ENCODE measurements at places on chromosomes 1 and 21.
A peak's percentile ranks its signal among the peaks of the same experiment; 100 is the strongest.

- DNase-seq: no peak
Observed at GRCh38 chr21:26443291-26443690, 129.8 kb downstream of the CYYR1 start.

DNA sequence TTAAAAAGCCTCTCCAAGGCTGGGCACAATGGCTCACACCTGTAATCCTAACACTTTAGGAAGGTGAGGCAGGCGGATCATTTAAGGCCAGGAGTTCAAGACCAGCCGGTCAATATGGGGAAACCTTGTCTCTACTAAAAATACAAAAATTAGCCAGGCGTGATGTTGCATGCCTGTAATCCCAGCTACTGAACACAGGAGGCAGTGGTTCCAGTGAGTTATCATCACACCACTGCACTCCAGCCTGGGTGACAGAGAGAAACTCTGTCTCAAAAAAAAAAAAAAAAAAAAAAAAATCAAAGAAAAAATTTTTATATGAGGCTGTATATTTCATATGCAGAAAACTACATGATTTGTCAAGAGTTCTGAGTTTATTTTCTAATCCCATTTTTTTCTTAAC, 1107.1 kb upstream of the TMPRSS15 start:
- peak; percentile 27 for DNase-seq

DNA sequence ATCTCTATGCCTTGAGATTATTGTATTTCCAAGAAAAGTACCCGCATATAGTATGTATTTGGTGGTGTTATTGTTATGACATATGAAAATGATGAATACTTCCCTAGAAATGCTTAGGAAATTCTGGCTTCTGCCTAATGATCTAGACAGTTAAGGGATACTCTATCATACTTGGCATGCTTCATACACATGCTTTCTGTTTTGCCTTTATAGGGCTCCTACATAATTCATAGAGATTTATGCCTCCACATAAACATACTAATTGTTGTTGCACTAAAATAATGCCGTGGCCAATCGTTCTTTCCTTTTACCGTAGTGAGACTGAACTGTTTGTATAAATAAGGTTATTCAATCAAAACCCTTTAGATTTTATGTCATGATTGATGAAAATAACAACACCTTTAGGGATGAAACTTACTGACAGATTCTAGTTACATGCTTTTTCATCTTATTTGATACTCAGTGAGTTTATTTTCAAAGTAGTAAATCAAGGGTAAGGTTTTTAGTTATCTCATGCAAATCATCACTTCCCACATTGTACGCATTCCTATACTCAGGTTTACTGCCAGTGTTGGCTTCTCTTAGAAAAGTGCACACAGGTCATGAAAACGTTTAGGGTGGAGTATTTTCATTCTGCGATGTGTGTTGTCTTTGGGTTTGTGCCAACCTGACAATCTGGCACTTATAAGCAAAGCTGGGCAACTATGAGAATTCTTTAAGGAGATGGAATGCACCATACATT, 40.5 kb upstream of the SCYL3 start:
- DNase-seq: no peak

DNA sequence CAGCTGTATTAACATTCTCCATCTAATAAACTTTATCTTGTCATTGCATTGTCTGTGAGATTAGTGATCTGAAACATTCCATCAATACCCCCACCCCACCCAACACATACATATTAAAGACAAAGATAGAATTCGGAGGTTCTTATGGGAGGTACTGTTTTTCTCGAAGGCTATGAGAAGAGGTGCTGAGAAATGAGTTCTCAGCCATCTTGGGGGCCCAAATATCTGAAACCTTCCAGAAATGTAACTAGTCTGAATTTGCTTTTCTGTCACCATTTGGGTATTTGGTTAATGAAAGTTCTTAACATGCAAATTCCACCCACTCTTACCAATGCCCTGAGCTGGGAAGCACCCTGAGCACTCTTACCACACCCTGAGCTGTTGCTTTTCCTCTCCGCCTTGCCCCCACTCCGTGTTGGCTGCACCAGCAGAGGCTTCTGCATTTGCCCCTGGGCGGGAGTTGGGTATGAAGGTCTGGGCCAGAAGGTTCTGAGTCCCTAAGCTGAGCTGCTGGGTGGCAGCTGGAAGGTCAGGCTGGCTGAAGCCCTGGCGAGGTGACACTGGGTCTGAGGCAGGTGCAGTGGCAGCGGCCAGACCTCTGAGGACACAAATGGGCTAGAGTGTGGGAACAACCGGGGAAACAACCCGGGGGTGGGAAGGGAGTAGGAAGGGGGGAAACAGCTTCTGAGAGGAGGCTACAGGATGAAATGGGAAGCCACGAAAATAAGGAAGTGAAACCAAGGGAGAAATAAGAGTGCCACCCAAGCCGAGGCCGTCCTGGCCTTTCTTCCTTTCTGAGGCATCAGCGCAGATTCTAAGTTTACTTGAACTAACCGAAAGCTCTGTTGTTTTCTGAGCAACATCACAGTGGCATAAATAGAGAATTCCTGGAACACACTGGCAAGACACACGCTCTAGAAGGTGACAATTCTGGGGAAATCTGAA, 26.3 kb upstream of the IER5 start:
- peak; percentile 64 for DNase-seq

DNA sequence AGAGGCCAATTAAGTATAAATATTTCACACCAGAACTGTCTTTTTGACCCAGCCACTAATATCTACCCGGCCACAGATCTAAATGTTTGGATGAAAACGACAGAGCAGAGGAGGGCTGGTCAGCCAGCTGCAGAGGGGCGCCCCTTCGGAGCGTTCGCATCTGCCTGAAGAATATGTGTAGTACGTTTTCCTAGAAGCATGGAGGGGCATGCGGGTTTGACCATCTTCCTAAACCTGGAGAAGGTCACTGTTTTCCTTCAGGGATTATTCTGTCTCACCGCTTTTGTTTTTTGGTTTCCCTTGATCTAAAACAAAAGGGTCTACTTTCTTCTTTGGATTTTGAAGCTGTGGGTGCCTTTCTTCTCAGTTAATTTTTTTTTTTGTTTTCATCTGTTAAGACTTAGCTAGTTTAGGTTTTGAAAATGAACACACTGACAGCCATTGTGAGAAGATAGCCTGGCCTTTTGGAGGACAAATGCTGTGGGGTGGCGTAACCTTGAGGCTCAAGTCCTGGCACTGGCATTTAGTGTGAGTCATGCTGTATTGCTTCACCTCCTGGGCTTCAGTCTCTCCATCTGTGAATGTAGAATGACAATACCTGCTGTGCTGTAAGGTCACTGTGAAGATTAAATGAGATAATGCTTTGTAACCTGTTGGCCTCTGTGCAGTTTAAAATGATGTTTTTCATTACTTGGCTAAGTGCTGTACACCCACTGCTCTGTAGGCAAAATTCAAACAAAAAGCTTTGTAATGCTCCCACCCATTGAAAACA, 74.1 kb upstream of the IRF2BP2 start:
- DNase-seq: no peak

- DNase-seq: no peak
Observed at GRCh38 chr1:57018119-57018518, 52.3 kb upstream of the C8B start.

- no peak for DNase-seq
Observed at GRCh38 chr1:31628931-31629556, 11.6 kb downstream of the HCRTR1 start.

DNA sequence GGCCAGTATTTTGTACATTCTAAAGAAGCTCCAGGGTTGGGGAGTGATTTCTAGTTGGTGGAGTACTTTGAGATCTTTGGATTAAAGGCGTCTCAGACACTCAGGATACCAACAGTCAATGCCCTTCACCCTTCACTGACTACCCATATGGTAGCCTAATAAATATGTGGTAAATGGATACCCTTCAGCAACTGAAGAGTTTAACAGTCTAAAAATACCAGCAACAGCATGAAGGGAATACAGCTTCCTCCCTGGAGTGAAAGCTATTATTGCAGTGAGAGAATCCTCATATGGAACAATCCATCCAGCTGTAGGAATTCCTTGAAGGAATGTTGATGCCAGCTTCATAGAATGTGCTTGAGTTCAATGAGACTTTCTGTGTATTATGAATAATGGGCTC, 26.8 kb downstream of the DNAJC11 start:
- DNase-seq: no peak

GRCh38 chr1:213320191-213320870, 269.3 kb downstream of the RPS6KC1 start:
- DNase-seq: no peak

DNA sequence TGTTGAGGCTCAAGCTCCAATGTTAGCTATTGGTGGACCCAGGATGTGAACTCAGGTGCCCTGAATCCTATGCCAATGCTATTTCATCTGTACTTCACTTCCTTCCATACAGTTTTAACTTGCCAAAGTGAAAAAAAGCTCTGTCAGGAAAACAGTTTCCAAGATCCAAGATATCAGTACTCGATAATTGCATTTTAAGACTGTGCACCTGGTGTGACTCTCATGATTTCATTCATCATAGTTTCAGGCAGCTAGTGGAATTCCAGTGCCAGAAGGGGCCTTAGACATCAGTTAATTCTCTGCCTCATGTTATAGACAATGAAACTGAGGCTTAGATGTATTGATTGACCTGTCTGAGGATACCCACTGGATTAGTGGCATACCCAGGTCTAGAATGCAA, 26.5 kb upstream of the LEPR start:
- DNase-seq: no peak
